ENCODE measurements at places on chromosomes 12 and 14.
A peak's percentile ranks its signal among the peaks of the same experiment; 100 is the strongest.

GRCh38 chr12:75154388-75154787, 55.3 kb downstream of the KCNC2 start:
- DNase-seq, result no peak

- peak; percentile 88 for DNase-seq
Observed at GRCh38 chr14:77859934-77860570, 60.1 kb downstream of the ADCK1 start.

DNA sequence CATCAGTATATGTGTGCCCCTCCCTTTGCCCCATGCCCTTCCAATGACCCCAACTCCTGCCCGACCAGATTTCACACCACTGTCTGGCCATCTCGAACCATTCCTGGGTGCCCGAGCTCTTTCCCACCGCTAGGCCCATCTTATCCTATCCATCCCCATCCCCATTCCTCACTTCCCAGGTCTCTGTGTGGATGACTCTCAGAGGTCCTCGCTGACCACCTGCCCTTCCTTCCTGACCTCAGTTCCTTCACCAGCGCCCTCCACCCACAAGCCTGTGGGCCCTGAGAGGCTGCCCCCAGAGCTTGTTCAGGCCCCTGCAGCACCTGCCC, 49.1 kb downstream of the CYP46A1 start:
- no peak for DNase-seq

GRCh38 chr12:1696800-1697199, 5.9 kb downstream of the ADIPOR2 start:
- no peak for DNase-seq

GRCh38 chr12:52720365-52720886, 17.1 kb upstream of the KRT77 start:
- DNase-seq, result no peak

- no peak for DNase-seq
Observed at GRCh38 chr12:58086006-58086405, 144.6 kb downstream of the ATP23 start.

GRCh38 chr12:65655074-65655493, 169.2 kb upstream of the HMGA2 start:
- DNase-seq, result no peak

DNA sequence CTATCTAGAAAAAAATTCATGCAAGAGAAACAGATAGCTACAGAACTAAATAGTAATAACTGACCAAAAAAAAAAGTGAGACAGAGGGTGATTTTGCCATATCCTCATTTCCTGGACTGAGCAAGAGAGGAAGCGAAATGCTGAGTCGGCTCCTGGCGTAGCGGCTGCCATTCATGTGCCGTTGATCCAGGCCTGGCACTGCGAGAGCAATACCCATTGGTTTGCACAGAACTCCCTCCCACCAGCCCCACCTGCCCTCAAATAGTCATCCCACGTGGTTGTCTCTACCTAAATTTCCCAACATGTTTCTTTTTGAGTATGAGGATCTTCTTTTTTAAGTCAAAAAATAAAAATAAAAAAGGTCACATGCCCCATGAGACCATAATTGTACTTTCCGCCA, 9.4 kb upstream of the WNT5B start:
- DNase-seq, result no peak

DNA sequence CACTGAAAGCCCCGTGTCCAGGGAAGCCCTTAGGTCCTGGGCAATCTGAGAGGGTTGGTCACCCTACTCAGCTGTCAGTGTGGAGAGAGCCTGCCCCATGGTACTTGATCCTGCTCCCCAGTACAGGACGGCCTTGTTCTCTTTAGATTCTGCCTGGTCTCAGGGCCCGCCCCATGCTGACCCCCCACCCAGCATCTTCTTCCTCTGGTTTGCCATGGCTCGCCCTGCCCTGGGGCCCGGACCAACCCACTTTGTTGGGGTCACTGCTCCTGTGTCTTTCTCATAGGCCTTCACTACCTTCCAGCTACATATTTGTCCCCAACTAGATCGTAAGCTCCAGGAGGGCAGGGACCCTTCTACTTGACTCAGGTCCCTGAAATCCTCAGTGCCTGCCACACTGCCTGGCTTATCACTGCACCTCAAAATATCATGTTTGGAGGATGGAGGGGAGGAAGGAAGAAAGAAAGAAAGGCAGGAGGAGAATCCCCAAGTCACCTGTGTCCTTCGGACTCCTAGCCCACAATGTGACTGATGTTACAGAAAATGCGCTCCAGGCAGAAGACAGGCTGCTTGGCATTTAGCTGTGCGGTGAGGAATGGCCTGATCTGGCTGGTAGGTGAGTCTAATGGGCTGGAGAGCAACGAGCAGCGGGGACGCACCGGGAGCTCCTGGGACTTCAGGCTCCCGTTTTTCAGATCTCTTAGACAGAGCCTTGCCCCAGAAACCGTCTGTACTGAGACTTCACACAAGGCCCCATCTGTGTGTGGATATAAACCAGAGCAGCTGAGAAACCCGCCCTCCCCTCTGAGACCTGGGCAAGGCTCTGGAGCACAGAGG, 66.1 kb downstream of the C14orf132 start:
- DNase-seq, result no peak

GRCh38 chr12:102479099-102479885, 1.1 kb downstream of the IGF1 start:
- DNase-seq, result peak; percentile 71

DNA sequence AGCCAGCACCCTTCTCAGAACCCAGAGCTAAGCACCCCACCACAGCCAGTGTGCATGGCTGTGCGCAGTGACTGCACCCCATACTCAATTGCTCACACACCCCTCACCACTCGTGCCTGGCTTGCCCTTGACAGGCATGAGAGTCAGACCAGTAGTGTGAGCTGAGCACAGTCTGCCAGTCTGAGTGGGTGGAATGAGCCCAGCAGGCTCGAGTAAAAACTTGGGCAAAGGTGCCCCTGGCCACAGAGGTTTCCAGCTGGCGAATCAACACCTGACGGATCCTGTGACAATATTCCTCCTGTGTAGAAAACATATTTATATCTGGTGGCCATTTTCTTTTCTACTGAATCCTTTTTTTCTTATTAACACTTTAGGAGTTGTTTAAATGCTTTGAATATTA, 202.5 kb downstream of the TMEM117 start:
- DNase-seq, result no peak

DNA sequence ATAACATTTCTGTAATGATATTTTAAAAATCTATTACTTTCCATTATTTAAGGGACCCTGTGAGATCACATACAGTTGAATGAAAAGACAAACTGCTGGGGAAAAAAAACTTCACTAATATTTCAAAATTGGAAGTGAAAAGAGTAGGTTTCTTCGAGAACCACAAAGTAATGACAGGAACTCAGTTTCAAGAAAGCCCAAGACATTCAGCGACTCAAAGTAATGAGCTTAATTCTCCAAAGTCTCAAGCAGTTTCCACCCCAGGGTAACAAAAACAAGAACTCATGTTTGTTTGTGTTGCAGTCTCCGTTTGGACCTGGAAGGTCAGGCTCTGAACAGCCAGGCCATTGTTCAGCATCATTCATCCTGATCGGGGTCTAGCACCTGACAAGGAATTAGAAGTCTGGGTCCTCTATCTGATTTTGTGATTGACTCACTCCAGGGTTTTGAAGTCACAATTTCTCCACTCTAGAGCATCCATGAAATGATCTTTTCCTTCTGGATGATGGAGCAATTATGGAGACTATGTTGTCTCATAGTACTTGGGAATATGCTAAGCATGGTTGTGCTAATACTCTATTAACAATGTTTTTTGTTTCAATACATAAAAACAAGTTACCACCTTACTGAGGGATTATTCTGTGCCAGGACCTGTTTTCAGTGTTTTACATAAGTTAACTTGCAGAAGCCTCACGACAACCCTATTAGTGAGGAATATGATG, 126.9 kb downstream of the SLC25A21 start:
- DNase-seq, result no peak

GRCh38 chr14:24130380-24130716, at the start of gene FITM1:
Gene FITM1 (plus strand): TSS chr14:24130659. CDS start chr14:24131564, 905 bp downstream.
- DNase-seq, result no peak

- no peak for DNase-seq
Observed at GRCh38 chr12:131027876-131028586, 74.3 kb downstream of the ADGRD1 start.

DNA sequence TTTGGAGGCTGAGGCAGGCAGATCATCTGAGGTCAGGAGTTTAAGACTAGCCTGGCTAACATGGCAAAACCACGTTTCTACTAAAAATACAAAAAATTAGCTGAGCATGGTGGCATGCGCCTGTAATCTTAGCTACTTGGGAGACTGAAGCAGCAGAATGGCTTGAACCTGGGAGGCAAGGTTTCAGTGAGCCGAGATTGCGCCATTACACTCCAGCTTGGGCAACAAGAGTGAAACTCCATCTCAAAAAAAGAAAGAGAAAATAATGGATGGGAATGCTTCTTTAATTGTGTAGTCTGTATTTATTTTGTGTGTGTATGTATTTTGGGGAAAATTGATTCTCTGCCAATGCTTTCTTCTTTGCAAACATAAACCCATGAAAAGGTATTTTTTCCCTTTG, 32.5 kb downstream of the SRGAP1 start:
- DNase-seq, result no peak

- DNase-seq, result no peak
Observed at GRCh38 chr14:81323093-81323492, 77.0 kb downstream of the STON2 start.

GRCh38 chr12:8823565-8824300, 1.3 kb downstream of the A2ML1 start:
- peak; percentile 32 for DNase-seq

GRCh38 chr12:94706250-94706661, 55.9 kb upstream of the TMCC3 start:
- DNase-seq, result no peak

DNA sequence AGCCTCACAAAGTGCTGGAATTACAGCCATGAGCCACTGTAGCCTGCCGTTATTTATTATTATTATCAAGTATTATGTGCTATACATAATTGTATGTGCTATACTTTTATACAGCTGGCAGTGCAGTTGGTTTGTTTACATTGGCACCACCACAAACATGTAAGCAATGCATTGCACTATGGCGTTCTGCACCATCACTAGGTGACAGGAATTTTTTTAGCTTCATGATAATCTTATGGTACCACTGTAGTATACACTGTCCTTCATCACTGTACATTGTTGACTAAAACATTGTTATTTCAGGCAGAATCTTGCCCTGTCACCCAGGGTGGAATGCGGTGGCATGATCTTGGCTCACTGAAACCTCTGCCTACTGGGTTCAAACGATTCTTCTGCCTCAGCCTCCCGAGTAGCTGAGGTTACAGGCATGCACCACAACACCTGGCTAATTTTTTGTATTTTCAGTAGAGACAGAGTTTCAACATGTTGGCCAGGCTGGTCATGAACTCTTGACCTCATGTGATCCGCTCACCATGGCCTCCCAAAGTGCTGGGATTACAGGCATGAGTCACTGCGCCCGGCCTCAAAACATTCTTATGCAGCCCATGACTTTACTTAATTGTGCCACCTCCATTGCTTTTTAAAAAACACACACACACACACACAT, 17.1 kb downstream of the MRPL42 start:
- no peak for DNase-seq

DNA sequence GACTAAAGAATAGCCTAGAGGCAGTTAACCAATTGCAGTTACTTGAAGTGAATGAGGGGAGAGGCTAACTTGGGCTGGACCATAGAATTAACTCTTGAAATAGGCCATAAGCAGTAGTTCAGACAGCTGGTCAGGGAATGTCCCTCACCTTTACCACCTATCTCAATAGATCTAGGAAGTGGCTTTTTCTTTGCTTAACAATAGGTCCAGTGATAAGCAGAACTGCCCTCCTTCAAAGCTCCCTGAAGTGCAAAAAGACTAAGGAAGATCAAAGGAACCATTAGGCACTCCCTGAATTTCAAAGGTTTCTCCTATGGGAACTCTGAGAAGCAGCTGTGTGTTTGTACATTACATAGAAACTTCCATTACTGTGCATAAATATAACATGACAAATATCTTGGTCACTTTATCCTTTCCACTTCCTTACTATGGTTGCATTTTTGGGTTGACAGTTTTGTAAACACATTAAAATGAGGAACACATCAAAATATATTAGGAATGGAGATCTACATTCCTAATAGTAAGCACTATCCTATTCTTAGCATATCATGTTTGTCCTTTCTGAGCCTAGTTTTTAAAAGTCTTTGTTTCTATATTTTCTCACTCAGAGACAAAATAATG, 7.2 kb upstream of the NAA30 start:
- no peak for DNase-seq

- DNase-seq, result peak; percentile 50
Observed at GRCh38 chr12:127558361-127558760, 708.6 kb upstream of the TMEM132C start.

DNA sequence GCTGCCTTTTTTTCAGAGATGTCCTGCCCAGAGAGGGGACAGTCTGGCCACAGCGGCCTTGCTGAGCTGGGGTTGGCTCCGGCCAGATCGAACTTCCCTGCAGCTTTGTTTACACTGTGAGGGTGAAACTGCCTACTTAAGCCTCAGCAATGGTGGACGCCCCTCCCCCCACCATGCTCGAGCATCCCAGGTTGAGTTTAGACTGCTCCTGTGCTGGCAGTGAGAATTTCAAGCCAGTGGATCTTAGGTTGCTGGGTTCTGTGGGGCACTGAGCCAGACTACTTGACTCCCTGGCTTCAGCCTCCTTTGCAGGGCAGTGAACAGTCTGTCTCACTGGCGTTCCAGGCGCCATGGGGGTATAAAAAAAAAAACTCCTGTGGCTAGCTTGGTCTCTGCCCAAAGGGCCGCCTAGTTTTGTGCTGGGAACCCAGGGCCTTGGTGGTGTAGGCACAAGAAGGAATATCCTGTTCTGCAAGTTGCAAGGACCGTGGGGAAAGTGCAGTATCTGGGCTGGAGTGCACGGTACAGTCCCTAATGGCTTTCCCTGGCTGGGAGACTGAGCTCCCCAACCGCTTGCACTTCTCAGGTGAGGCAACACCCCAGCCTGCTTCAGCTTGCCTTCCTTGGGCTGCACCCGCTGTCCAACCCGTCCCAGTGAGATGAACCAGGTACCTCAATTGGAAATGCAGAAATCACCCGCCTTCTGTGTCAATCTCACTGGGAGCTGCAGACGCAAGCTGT, 79.1 kb downstream of the LRIG3 start:
- DNase-seq, result no peak

DNA sequence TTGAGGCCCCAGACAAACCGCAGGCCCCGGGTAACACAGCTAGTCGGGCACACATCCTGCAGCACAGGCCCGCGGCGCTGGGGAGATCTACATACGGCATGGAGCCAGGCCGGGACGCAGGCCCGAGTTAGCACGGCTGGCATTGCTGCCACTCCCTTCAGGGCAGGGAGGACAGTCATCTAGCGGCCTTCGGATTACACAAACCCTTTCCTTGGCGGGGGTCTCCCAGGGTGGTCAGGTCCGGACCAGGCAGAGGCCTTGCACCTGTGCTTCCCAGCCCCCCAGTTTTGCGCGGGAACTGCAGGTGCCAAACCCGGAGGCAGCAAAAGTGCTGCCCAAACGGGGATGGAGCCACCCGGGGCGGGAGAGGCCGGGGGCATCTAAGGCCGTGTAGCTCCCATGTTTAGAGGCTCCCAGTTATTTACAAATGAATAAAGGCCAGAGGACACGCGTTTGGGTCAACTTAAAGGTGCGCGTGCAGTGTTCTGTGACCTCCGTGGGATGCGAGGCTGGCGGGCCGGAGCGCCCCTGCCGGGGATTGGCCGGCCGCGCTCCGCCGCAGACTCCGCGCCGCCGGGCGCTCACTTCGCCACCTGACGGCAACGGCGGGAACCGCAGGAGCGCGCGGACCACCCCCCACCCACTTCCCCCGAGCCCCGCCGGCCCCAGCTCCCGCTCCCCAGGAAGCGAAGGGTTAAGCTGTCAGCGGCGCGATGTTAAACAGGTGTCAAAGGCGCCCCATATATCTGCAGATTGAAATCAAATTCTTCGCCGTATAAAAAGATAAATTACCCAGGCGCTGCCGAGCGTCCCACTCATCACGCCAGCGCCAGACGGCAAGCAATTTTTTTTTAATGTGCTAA, 18.1 kb downstream of the VSX2 start:
- DNase-seq, result peak; percentile 54

Measured in OCI-M1 (cell line).